ENCODE measurements at places on chromosomes 12 and 14.
A peak's percentile ranks its signal among the peaks of the same experiment; 100 is the strongest.

- DNase-seq, result no peak
These were observed 30.2 kb downstream of the PAPLN start for GRCh38 chr14:73267474-73267873.

DNA sequence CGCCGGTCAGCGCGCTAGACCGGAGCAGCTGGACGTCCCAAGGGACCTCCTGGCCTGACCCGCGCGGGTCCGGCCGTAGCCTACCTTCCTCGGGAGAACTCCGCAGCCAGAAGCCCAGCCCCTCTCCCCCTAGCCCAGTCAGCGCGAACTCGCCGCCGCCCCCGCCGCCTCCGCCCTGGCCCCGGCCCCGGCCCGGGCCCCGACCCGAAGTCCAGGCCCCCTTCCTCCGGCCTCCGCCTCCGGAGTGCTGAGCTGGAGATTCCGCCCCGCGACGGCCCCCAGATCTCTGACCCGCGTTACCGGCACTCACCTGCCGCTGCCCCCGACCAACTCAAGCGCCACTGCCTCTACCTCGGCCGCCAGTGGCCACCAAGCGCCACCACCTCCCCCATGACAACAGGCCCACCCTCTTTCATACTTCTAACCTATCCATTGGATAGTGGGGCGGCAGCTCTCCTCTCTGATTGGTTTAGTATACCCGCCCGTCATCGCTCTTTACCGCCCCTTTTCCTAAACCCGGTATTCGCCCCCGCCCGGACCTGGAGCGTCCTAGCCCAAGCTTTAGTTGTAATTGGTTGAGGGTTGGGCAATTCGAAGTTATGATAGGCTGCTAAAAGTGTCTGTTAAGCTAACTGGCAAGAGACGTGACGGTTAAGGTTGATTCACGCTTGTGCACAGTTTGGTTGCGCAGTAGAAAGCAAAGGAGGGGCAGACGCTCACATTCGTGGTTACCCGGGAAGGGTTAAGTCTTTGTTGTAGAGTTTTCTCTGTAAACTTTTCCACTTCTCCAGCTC lies at the start of gene NUMB:
NUMB (minus strand) TSS at position 364 of the 794 bp plus-strand sequence. CDS start 102,795 bp downstream, outside the sequence.
- DNase-seq, result peak; percentile 88

DNA sequence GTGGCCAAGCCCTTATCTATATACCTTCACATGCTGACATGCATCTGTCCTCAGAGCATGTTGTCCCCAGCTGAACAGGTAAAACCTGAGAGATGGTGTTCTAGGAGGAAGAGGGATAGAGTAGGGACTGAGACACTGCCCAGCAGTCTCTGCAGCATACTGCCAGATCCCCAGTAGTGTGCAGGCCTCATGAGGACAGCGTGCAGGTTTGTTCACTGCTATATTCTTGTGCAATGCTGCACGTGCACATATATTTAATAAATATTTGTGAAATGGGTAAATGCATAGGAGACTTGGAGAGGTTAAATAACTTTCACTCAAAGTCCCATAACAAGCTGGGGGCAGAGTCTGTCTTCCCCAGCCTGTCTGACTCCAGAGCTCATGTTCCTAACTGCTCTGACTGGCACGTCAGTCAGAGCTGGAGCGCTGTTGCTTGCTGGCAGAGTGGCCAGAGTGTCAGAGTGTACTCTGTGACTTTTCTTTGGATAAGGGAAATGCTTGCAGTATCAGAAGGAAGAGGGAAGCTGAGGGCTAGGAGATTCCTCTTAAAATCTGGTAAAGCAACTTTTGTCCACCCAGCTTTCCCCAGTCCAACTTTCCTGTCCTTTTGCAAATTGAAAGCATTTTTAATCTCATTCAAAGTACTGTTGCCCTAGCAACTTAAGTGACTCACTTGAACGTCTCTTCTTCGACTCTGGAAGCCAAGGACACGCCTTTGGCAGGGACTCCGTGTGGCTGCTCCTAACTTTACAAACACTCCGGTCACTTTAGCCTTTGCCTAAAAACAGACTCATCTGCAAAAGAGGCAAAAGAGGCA lies 14.9 kb upstream of the POLR3B start:
- no peak for DNase-seq

DNA sequence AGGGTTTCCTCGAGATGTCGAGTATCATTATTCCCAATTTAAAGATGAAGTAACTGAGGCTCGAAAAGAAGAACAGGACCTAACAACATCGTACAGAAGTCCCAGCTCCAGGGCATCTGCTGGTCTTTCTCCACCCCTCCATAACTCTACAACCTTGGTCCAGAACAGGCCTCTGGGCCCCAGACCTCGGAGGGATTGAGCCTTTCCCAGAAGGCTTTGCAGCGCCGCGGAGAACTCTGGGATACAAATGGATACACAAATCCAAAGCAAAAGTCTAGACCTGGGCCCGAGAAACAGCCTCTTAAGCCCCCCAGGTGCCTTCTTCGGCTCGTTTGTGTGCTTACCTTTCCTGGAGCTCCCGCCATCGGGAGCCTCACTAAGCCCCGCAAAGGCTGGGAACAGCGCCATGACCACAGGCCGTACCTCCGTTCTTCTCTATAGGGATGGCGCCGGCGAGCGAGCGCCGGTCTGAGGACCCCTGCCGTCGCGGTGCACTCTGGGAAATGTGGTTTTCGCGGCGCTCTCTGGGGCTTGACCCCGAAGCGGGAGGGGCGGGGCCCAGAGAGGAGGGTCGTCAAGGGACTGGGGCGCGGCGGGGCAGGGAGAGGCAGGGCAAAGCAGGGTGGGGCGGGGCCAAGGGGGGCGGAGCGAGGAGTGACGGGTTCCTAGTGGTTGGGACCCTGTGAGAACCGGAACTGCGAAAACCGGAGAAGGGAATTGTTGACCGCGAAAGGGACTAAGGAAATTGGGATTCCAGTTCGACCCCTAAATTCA lies at the start of gene NRDE2:
NRDE2 (minus strand) TSS at position 445 of the 774 bp plus-strand sequence; CDS start at position 408, 37 bp downstream.
- peak; percentile 89 for DNase-seq

DNA sequence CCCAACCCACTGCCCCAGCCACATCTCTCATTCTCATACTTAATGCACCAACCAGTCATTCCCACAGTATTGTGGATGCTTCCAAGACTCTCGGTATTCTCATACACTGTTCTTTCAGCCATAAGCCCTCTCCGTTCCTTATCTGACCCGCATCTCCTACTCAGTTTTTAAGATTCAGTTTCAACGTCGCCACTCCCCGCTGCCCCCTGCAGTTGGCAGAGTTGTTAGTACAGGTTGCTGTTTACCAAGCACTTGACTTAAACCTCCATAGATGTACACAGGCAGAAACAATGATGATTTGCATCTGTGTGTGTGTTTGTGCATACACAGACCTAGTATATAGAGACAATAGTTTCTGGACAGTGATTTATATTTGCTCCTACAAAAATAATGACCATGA lies 40.2 kb downstream of the PAH start:
- DNase-seq, result no peak

DNA sequence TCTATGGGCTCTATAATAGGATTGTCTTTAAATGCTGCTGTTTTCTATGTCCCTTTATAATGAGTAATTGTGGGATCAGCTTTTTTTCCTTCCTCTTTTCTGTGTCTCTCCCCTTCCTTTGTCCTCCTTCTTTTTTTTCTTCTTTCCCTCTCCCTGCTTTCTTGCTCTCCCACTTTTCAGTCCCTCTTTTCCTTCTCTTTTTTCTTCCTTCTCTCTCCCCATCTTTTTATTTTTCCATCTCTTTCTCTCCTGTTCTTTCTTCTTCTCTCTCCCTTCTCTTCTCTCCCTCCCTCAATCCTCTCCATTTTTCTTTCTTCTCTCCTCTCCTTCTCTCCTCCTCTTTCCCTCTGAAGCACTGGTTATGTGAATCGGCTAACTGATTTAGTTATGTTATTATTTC lies 62.5 kb upstream of the RD3L start:
- DNase-seq, result no peak

DNA sequence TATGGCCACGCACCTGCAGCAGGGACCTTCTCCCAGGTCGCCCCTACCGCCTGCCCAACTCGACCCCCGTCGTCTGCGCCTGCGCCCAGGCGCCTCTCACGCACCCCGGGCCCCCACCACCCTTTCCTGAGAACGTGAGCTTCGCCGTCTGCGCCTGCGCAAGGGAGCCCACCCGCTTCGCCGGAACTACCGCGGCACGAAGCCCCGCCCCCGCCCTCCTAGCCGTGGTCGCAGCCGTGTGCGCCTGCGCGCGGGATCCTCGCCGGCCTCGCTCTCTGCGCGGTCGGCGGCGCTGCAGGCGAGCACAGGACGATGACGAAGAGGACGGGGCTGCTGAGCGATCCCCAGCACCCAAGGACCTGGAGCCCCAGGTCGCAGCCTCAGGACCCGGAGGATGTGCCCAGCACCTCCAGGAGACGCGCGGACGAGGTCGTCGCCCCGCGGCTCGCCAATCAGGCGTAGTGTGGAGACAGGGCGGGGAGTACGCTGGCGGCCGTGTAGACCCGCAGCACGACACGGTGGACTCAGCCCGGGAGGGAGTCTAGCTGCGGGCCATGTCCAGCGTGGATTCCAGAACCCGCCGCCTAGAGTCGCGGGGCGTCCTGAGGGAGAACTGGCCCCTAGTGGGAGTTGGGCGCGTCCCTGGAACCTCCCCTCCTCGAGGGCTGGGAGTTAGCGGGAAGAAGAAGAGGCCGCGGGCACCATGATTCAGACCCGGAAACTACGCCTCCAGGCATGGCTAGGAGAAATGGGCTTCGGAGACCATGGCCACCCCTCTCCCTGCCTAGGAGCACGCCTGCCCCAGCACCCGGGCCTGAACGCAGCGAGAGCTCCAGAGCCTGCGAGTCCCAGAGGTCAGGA lies 1120.8 kb upstream of the TMEM132C start:
- DNase-seq, result peak; percentile 79

DNA sequence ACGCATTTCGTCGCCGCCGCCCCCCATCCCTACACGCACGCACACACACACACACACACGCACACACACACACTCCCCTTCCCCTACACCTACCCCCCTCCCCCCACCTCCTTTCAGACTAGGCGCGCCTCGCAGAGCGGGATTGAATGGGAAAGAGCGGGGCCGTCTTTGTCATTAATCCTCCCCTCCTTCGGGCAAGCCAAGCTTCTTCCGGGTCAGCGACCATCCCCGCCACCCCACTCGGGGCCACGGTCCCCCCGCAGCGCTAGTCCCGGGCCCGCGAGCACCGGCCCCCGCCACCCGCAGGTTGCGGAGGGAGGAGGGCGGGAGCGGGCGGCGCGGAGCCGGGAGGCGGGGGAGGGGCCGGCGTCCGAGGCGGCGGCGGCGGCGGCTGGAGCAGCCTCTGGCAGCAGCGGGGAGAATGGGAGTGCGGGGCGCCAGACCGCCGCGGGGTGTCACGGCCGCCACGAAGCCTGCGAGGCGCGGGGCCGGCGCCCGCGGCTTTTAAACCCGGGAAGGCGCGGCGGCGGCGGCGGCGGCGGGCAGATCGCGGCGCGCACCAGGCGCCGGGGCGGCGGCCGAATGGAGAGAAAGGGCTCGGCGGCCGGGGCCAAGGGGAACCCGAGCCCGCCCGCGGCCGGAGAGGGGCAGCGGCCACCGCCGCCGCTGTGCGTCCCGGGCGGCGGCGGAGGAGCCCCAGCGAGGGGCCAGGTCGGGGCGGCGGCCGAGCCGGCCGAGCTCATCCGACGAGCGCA lies at the start of gene TTC9:
TTC9 (plus strand) TSS at position 369 of the 755 bp plus-strand sequence; CDS start at position 583, 214 bp downstream.
- DNase-seq, result no peak

DNA sequence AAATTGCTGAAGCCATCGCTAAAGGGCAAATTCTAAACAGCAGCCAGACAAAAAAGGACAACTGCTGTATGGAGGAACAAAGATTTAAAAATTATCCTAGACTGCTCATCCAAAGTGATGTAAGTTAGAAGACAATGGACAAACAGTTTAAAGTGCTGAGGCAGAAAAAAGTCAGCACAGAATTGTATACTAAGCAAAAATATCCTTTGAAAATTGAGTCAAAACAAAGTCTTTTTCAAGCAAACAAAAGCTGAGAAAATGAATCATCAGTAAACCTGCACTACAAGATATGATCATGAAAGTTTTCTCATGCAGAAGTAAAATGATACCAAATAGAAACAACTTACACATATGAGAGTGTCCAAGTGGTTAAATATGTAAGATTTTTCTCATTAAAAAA lies 43.6 kb downstream of the EML5 start:
- DNase-seq, result no peak

DNA sequence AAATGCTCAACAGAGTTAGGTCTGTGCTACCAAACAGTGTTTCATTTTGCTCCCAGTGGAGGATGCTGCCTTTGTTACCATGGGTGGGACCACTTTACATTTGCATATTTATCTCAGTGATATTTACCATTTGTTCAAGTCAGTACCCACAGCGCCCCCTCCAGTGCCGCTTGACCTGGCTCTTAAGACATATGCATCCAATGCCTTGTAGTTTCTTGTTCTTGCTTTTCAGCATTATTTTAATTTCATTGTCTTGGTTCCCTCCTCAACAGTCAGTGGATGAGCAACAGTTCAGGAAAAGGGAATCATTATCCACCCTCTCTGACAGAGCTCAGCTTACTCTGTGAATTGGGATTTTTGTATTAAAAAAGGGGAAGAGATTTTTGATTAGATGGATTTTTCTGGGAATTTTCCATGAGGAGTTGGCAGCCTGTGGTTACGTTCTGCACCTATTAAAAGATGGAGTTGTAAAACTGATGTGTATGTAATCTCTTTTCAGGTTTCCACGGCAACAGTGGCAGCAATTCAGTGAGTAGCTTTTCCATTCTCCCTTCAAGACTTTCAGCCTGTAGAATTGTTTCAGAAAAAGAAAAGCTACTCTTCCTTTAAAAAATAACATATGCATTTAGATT lies 240.5 kb upstream of the DAAM1 start:
- no peak for DNase-seq

DNA sequence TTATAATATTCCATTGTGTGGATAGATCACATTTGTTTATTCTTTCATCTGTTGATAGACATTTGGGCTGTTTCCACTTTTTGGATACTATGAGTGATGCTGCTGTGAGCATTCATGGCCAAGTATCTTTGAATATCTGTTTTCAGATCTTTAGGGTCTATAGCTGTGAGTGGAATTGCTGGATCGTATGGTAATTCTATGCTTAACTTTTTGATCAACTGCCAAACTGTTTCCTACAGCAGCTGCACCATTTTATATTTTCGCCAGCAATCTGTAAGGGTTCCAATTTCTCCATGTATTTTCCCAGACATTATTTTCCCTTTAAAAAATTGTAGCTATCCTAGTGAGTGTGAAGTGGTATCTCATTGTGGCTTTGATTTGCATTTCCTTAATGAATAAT lies 238.1 kb downstream of the AACS start:
- no peak for DNase-seq

DNA sequence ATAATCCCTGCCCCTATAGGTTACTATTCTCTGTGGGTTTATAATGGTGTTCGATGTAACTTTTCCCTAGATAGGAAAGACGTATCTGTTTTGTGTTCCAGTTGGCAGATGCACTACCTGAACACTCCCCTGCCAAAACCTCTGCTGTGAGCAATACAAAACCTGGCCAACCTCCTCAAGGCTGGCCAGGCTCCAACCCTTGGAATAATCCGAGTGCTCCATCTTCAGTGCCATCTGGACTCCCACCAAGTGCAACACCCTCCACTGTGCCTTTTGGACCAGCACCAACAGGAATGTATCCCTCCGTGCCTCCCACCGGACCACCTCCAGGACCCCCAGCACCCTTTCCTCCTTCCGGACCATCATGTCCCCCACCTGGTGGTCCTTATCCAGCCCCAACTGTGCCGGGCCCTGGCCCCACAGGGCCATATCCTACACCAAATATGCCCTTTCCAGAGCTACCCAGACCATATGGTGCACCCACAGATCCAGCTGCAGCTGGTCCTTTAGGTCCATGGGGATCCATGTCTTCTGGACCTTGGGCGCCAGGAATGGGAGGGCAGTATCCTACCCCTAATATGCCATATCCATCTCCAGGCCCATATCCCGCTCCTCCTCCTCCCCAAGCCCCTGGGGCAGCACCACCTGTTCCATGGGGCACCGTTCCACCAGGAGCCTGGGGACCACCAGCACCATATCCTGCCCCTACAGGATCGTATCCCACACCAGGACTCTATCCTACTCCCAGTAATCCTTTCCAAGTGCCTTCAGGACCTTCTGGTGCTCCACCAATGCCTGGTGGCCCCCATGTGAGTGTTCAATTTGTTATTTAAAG lies 11.3 kb downstream of the MAPK1IP1L start:
- DNase-seq, result no peak

All from CD4-positive, alpha-beta T cell (primary cell).